H9 (cell line): ENCODE measurements at places on chromosomes 7 and 10. TPM values are rescaled to one million over a fixed set of nuclear protein-coding genes. Genes with fewer than 3 reads are reported as not detected.

Gene FIS1
- 121 and 124 TPM in 2 replicates for total RNA-seq

- no peak for DNase-seq
Observed at GRCh38 chr10:15796098-15796759, 64.1 kb downstream of the MINDY3 start.

Gene TRIM4
- total RNA-seq, result 6.9 and 7.3 TPM in 2 replicates

DNA sequence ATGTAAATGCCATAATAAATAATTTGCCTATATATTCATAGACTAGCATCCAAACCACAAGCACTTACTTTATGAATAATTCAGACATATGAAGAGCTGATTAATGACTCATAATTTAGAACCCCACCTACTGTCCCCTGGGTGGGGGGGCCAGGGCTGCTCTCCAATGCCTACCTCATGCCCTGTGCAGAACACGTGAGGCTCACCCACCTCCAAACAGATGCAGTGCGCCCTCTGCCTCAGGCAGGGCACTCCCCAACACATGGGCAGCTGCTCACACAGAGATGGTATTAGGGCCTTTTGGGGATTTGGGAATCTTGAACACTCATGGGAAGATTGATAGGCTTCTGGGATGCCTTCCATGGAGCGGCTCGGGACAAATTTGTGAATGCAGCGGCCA, 75.1 kb upstream of the INSIG1 start:
- no peak for DNase-seq

DNA sequence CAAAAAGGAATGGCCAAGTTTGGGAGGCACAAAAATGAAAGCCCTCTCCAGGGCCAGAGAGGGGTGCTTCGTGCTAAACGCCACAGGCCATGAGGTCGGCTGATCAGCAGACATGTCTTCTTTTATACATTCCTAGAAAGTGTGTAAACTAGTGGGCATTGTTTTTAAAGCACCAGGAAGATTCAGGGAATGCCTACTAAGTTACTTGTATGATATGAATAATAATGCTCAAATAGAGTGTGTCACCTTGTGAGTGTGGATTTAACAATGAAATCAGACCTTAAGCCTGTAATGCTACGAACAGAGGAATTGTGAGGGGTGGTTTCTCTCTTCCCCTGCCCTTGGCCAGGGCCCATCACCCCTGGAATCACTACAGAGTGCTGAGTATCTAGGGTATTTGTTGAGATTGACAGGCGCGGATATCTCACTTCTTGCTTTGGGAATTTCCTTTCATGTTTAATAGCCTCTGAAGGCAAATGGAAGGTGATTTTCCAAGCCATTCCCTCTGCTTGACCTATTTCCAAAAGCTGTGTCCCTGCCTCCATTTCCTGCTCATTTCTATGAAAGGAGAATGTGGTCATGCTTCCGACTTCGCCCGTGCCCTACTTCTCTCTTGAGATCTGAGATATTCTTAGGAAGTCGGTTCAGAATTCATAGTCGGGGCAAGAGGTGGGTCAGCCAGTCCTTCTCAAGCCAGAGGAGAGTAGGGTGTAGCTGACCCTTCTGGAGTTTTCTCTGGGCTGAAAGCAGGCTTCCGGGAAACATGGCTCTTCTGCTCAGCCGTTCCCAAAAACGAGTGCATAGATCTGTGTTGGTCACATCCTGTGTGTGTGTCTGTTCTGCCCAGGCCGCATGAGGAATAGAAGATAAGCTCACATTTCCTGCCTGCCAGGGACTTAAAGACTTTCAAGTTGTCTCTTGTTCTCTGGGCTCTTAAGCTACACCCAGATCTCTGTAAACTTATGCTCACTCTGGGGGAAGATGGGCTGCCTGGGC, 167.8 kb upstream of the ITGB1 start:
- no peak for DNase-seq

DNA sequence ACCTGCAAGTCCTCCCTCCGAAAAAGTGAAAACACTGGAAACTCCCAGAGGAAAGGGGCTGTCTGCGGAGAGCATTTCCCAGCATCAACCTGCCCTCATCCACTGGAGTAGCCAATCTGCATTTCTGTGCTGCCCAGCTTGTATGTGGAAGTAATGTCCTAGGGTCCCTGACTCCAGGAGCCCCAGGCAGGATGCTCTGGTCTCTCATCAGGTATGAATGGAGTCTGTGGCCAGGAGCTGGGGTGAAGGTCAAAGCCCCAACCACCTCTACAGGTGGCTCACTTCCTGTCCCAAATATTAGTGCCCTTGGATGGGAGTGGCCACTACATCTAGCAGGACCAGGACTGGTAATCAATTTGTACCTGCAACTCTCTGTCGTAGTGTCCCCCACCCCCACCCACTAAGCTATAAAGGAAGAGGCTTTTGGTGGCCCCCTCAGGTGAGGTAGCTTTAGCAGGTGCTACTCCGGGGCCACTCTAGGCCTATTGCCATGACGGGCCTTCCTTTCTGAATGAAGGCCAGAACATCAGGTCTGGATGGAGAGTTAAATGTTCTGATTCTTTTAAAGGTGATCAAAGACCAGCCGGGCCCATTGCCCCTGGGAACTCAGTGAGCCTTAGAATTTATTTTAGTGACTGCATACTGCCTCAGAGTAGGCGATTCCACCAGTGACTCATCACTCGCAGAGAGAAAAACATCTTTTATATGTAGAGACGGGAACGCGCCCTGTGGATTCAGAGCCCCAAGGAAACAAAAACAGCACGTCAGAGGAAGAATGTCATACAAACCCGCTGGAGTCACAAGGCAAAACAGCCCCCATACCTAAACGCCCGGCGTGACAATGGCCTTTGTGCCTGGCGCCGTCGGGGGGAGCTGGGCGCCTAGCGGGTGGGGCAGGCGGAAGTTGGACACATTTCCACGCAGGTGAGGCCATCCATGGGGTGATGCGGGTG, 13.0 kb downstream of the EN2 start:
- DNase-seq, result peak; percentile 25

DNA sequence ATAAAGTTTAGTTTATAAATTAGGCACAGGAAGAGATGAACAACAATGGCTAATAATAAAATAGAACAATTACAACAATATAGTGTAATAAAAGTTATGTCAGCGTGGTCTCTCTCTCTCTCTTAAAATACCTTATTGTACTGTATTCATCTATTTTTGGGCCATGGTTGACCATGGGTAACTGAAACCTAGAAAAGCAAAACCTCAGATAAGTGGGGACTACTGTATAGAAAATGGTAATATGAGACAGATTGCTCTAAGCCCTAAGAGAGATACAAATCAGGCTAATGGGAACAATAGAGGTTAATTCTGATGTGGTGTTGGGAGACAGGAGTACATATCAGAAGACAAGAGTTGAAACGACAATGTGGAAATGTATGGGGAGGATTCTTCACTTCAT, 86.2 kb downstream of the ZNF365 start:
- no peak for DNase-seq

Gene ABCC2
- total RNA-seq, result 0.46 and 0.68 TPM in 2 replicates

DNA sequence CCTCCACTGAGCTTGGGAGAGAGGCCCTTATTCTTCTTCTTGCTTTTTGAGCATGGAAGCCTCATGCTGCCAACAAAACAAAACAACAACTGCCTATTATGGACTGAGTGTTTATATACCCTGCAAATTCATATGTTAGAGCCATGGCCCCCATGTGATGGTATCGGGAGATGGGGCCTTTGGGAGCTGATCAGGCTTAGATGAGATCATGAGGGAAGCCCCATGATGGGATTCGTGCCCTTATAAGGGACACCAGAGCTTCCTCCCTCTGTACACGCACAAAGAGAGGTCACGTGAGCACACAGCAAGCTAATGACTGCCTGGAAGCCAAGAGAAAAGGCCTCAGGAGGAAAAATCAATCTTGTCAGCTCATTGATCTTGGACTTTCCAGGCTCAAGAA, 235.0 kb downstream of the FANK1 start:
- no peak for DNase-seq

GRCh38 chr7:50553973-50554372, 11.2 kb downstream of the DDC start:
- DNase-seq, result no peak

Gene TYSND1
- 12.8 and 13.4 TPM in 2 replicates for total RNA-seq

GRCh38 chr7:926061-927030, 28.1 kb downstream of the ADAP1 start:
- DNase-seq, result no peak

Gene FGFBP3
- total RNA-seq, result 49.0 and 49.3 TPM in 2 replicates

DNA sequence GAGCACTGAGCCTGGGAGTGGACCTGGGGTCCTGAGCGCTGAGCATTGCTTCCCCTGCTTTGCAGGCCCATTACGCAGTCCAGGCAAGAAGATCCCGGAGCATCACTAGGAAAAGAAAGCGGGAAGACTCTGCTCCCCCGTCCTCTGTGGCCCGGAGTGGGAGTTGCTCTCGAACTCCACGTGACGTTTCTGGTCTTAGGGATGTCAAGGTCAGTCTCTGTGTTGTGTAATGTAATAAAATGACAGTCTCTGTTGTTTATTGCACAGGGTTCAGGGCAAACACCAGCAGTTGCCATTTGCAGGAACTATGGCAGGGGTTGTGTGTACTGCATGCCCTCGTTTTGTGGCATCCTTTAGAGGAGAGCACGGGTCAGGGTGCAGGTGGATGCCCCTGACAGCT, 10.0 kb downstream of the IDI2 start:
- no peak for DNase-seq

GRCh38 chr7:128056901-128057300, 25.7 kb upstream of the LRRC4 start:
- DNase-seq, result no peak

Gene PBLD
- total RNA-seq, result 2.4 and 3.5 TPM in 2 replicates

DNA sequence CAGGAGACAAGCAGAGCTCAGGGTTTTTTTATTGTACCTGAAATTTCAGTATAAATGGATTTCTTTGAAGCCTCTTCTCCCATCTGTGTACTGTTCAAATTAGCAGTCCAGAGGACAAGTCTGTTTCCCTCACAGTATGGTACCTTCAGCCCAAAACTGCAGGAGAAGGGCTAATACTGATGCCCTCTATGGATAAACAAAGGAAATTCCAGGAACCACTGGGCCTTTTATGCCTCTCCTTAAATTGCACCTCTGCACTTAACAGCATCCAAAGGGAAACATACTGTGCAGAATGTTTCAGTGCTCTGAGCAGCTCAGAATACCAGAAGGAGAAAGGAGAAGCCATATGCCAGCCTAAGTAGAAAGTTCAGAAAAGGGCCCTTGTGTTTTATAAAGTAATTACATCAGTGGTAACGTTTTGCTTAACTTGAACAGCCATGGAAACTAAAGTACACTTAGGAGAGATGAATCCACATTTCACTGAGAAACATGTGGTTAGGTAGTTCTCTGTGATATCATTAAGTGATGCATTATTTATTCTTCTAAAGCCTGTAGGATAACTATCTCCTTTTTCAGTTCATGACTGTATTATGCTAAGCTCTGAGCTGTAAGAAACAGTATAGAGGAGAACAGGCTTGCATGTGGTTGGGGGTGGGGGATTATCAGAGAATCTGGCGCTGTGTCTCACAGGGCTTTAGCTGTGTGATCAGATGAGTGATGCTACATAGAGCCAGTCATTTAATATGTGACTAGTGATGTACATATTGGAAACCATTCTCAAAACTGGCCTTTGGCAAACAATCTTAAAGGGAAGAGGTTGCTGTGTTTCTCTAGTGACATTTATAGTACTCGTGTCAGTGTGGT, 111.3 kb downstream of the POU6F2 start:
- DNase-seq, result no peak

Gene TRIM50
- total RNA-seq, result not detected in 2 replicates
